Esophagus muscularis mucosa (tissue), 4 donors: ENCODE measurements at places on chromosomes 3 and 15.

DNA sequence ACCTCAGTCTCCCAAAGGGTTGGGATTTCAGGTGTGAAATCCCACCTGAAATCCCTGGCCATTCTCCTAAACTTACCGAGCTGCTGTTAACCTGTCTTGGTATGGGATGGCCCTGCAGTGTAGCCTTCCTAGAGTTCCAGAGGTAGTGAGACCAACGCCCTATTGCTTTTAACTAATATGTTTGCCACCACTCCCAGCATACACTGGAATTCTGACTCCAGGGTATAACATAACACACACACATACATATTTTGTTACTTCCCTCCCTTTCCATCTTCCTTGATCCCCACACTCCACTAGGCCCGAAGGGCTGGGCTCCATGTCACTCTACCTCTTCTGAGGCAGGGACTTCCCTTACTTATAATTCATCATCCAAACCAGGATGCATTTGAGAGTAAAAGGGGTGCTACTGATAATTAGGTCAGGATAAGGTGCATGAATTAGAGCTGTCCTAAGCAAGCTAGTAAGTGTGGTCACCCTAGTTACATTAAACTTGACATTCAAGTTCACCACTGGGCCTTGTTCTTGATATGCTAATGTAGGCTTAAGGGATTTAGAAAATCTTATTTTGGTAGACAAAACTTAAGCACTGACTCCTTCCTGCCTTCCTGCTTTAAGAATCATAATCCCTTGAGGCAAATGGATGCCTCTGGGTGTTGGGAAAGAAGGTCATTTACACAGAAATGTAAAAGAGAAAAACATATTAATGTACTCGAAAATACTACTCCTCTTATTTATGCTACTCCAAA is 317.6 kb downstream of the MAGI1 start:
- DNase-seq, result no peak

- no peak for DNase-seq
These were observed 48.7 kb downstream of the CNOT10 start for GRCh38 chr3:32733631-32734229.

DNA sequence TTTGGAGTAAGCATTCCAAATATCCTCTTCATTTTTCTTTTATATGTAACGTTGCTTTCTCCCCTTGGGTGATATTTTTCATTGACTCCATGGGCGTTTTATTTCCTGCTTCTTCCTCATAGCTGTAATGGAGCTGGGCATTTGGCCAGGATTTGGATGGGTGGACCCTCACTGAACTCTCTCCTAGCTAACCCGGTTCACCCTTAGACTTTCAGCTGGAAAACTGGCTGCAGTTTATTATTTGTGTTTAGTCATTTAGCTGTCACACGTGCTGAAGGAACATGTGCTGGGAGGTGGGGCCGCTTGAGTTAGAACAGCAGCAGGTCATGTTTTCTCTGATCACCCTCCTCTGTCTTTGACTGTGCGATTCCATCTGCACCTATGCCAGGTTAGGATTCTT is 407.6 kb downstream of the ZIC1 start:
- no peak for DNase-seq

DNA sequence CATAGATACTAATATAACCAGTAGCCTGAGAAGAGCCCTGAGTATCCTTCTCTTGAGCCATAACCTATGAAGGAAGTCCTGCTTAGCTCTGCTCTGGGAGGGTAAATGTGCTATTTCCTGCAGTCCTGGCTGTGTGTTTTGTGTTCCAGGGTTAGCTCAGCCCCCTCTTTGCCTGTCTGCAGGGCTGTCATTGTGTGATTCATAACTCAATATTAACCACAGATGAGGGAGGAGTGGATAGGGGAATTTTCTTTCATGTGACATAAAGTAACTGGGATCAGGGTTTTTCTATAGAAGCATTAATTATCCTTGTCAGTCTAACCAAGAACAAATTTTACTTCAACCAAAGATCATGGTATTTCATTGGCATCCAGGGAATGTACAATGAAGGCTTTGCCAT is 183.3 kb upstream of the ZBTB20 start:
- DNase-seq, result no peak

- no peak for DNase-seq
These were observed 271.6 kb downstream of the FHIT start for GRCh38 chr3:60979461-60980341.
